Vagina (tissue), 2 donors: ENCODE measurements at places on chromosomes 2 and 18. TPM values are rescaled to one million over a fixed set of nuclear protein-coding genes. Genes with fewer than 3 reads are reported as not detected.
A peak's percentile ranks its signal among the peaks of the same experiment; 100 is the strongest.

DNA sequence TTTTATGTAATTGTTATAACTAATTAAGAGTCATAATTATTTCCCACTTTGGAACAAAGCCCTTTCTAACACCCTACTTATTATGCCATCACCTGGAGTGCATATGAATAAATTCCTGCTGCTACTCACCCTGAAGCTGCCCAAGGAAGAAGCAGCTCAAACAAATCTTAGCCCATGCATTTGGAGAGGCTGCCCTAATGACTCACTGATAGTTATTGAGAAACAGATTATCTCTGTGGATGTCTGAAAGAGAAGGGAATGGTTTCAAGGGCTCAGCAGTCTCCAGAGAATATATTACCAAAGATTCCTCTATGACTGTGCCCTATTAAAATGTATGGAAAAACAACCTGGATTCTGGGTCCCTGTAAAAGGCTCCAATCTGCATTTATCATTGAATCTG lies 81.0 kb downstream of the GPR39 start:
- DNase-seq = no peak

- DNase-seq = no peak
These were observed 507.0 kb upstream of the MAP2 start for GRCh38 chr2:208916881-208917280.

DNA sequence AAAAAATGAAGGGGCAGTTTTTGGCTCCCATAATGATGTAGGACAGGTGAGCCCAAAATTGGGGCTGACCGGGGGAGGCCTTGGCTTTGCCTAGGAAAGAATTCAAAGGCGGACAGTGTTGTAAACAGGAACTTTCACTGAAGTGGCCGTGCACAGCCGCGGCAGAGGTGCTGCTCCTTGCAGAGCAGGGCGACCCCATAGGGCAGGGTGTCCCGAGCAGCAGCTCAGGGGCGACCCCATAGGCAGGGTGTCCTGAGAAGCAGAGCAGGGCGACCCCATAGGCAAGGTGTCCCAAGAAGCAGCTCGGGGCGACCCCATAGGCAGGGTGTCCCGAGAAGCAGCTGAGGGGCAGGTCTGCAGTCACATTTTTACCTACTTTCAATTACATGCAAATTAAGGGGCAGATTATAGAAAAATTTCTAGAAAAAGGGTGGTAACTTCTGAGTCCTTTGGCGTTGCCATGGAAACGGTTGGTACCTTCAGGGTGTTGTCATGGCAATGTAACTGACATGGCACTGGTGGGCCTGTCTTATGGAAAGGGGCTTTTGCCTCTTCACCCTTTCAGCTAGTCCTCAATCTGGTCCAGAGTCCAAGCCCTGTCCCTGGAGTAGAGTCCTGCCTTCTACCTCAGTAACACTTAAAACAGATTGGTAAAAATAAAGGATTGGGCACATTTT lies 134.5 kb downstream of the FBXO15 start:
- DNase-seq = no peak

DNA sequence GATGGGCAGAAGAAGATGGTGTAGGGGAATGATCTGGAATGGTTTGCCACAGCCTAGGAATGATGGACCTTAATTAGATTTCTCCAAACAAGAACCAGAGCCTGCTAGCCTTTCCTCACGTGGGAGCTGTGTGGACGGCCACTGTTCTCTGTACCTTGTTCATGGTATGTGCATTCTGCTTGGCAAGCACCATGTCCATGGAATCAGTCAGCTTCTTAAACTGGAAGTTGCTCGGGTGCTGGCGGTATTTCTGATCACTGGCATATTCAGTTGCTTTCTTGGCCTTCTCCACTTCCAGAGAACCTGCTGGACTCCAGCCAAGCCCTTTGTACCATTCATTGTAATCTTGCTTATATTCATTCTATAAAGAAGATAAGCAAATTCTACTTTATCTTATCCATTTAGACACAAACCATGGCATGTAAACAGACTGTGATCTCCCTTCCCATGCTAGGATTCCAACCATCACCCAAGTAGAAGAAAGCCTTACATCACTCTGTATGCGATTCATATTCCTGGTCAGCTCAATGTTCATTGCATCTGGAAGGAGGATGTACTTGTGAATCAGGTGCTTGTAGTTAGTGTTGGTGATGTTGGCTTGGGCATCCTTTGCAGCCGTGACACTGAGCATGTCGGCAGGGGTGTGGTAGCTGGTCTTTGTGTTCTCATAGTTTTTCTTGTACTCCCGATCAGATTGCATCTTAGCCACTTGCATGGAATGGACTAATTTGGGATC lies 78.4 kb downstream of the NEB start:
- DNase-seq = no peak

- DNase-seq = no peak
These were observed 80.5 kb upstream of the FRZB start for GRCh38 chr2:182946958-182947369.

Gene TUBB8B
- total RNA-seq = 1.7 TPM

DNA sequence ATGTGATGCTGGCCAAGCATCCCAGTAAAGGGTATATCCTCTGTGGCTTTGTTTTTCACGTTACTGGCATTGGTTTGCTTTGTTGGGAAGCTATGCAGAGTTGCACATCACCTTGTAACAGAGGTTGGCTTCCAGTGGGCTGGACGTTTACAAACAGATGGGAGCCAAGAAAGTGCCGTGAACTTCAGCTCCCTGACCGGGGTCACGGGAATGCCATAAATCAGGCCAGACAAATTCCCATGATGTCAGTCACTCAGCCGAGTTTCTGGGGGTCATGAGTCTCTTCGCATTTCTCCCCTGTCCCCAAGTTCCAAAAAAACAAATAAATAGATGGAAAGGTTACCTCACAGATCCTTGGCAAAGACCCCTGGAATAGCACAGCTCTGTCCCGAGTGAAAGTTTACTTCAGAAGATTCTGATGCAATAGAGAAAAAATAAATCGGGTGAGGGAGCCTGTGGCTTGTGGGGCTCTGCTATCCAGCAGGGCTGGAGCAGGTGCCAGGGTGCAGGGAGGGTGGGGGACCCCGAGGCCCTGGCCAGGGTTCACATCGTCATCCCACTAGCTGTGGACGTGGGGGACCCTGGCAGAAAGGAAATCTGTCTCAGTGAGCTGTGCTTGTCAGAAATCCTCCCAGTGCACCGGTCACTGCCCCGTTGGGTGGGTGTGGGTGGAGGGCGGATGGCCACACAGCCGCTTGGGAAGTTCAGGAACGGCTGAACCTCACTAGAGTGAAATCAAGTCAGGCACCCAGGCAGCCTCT lies 27.8 kb downstream of the TWIST2 start:
- peak; percentile 95 for DNase-seq

- no peak for DNase-seq
These were observed 22.9 kb upstream of the ABCA12 start for GRCh38 chr2:215161301-215161829.

Gene FKBP1B
- 14.2 TPM for total RNA-seq

GRCh38 chr2:199602896-199603717 lies 145.4 kb upstream of the SATB2 start:
- no peak for DNase-seq

GRCh38 chr2:205700331-205701132 lies 18.2 kb downstream of the NRP2 start:
- DNase-seq = no peak

DNA sequence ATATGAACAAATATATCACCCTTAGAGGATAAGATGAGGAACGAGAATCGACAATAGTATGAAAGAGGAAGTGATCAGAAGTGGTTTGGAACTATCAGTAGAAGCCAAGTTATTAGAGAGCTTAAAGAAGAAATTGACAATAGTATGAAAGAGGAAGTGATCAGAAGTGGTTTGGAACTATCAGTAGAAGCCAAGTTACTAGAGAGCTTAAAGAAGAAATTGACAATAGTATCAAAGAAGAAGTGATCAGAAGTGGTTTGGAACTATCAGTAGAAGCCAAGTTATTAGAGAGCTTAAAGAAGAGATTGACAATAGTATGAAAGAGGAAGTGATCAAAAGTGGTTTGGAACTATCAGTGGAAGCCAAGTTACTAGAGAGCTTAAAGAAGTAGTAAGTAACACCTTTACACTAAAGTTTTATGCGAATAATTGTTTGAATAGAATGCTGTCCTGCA lies 175.5 kb downstream of the ZNF407 start:
- no peak for DNase-seq

- DNase-seq = no peak
These were observed 80.6 kb upstream of the ZFP36L2 start for GRCh38 chr2:43307046-43307445.

Gene PXDN
- total RNA-seq = 33.6 TPM

GRCh38 chr2:205699515-205700289 lies 17.4 kb downstream of the NRP2 start:
- no peak for DNase-seq
